ENCODE measurements at places on chromosomes 5 and 9.
A peak's percentile ranks its signal among the peaks of the same experiment; 100 is the strongest.

- no peak for DNase-seq
These were observed 33.7 kb downstream of the SSBP2 start for GRCh38 chr5:81717226-81717625.

- peak; percentile 84 for DNase-seq
These were observed 81.7 kb upstream of the ZBTB43 start for GRCh38 chr9:126722922-126723806.

DNA sequence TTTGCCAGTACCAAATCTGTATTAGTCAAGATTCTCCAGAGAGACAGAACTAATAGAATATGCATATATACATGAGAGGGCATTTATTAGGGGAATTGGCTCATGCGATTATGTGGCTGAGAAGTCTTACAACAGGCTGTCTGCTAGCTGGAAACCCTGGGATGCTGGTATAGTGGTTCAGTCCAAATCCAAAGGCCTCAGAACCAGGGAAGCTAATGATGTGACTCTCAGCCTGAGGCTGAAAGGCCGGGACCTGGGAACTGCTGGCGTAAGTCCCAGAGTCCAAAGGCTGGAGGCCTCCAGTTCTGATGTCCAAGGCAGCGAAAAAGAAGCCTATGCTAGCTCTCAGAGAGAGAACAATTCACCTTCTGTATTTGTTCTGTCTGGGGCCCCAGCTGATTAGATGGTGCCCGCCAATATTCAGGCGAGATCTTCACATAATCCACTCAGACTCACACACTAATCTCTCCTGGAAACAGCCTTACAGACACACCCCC is 84.1 kb downstream of the KIAA1958 start:
- DNase-seq = peak; percentile 52

- no peak for DNase-seq
These were observed 74.6 kb downstream of the NPR3 start for GRCh38 chr5:32785611-32786254.

GRCh38 chr5:144691936-144692335 is 521.3 kb downstream of the KCTD16 start:
- DNase-seq = no peak

- no peak for DNase-seq
These were observed 6.5 kb downstream of the CTNND2 start for GRCh38 chr5:11897781-11898180.

All from anterior cingulate cortex (tissue), 58 donors.